ENCODE measurements at places on chromosomes 3 and 15.

DNA sequence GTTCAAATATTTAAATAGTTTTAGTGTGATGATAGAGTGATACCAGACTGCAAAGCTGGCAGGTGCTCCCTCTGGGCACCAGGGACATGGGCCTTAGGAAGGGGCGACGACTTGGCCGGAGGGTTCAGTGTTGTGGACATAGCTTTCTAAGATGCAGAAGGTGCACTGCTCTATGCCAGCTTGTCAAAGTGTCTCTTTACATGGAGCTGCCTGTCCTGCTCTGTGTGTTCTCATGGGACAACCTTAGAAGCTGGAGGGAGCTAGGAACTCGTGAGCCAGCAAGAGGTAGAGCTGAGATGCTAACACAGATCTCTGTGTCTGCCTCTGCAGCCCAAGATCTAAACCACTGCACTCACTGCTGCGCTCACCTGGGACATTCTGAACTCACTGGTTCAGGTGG lies 77.8 kb downstream of the SENP2 start:
- no peak for DNase-seq

GRCh38 chr3:14869917-14870782 lies 51.4 kb downstream of the FGD5 start:
- no peak for DNase-seq

DNA sequence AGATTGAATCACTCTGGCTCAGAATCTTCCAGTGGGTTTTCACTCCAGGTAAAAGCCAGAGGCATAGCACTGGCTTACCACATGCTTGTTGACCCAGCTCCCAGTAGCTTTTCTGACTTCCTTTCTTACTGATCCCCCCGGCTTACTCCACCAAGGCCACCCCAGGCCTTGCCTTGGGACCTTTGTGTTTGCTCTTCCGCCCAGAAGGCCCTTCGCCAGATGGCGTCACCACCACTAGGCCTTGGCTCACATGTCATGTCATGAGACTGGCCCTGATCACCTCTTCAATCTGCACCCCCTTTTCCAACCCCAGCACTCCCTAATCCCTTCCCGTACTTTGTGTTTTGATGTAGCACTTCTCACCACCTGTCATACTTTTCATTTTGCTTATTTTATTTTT lies 98.5 kb upstream of the UMPS start:
- DNase-seq: no peak

DNA sequence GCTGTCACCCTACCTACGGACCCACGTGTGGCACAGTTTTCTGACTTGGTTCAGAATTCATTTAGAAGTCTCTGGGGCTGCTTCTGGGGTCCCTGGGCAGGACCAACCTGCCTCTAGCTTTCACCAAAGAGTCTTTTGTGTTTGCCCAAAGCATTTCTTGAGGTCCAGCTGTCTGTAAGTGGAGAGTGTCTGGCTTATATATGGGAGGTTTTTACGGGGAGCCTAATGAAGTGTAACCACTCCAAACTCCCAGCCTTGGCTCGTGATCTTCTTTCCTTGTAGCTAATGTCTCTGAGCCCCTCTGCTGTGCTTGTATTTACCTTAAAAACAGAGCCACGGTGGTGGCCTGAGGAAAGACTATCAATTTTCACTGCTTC lies 109.0 kb upstream of the CTDSPL start:
- no peak for DNase-seq

DNA sequence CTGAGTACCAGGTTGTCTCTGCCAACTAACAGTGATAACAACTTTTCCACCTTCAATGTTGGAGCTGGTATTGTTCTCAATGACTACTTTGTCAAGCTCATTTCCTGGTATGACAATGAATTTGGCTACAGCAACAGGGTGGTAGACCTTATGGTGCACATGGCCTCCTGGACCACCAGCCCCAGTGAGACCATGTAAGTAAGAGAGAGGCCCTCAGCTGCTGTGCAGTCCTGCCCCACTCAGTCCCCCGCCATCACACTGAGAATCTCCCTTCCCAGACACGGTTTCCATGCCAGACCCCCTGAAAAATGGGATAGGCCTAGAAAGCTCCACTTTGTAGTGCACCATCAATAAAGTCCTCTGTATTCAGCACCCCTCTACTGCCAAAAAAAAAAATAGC lies 56.1 kb downstream of the PIK3CB start:
- no peak for DNase-seq

Data from nephron progenitor cell (in vitro differentiated cells).